ENCODE measurements at places on chromosomes 6 and 20.

DNA sequence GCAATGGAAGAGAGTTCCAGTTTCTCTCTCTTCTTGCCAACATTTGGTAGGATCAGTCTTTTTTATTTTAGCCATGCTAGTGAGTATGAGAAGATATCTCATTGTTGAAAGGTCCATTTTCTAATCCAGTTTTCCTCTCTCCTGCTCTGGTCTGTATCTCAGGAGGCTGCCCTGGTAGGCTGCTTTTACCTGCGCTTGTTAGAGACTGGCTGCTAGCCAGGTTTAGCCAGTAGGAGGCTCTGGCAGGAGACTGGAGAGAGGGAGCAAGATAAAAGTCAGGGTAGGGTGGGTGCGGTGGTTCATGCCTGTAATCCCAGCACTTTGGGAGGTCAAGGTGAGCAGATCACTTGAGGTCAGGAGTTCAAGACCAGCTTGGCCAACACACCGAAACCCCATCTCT is 68.6 kb upstream of the FOXP4 start:
- DNase-seq: no peak

DNA sequence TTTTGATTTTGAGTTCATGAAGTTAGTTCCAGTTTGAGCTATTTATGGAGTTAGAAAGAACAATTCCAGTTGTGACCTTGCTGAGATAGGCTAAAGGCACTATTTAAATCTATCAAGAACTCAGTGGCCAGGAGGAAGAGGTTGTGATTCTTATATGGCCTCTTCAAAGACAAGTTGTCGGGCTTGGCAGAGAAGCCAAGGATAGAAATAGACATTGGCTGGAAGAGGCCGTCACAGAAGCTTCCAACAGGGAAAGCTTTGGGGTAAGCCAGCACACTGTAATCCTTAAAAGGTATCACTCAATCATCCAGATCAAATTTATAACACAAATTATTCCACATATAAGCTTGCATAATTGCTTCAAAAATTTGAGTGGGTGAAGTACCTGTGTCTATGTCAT is 286.1 kb downstream of the SYNE1 start:
- DNase-seq: no peak

GRCh38 chr6:82086944-82087343 is 160.6 kb downstream of the IBTK start:
- DNase-seq: no peak

DNA sequence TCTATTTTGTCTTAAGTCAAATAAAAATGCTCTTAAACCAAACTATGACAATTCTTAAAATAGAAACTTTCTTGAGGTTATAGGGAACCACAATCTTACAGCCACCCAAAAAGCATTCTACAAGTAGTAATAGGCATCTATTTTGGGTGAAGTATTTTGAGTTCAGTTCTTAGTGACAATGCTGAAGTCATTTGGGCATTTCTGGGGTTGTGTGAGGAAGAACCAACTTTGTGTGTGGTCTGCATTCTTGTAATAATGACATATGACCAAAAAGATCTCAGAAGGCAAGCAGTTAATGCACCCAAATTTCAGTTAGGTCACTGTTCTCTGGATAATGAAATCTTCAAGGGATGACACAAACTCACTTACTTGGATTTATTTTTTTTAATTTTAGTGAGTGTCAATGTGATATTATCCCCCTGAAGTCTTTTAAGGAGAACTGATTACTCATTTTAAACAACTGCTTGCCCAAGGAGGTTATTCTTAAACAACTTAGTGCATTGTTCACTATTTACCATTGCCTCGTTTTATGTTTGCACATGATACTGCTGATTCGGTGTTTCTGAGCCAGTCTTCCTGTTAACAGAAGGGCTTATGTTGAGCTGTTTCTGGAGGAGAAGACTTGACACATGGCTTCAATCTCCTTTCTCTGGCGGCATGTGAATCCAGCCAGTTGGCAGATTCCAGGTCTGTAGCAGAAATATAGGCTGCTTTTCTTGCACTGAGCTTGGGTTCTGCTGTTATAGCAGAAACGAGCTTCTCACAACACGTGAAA is 618.9 kb downstream of the BCKDHB start:
- DNase-seq: no peak

DNA sequence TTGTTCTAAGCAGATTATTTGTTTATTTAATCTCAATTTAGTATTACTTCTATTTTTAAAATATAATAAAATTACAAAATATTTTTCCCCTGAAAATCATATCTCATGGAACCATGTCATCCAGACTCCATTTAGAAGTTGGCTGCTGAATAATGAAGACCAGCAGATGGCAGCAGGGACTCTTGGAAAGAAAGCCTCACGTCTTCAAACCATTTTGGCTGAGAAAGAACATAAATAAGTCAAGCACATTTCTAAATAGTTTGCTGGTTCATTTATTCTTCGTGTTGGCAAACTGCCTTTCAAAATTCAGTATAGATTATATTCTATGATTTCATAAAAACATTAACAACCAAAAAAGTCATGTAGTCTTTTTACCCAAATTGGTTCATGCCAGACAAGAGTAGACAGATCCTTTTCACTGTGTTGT is 71.7 kb downstream of the RCAN2 start:
- no peak for DNase-seq

- no peak for DNase-seq
These were observed 25.4 kb upstream of the CST3 start for GRCh38 chr20:23663180-23663579.

DNA sequence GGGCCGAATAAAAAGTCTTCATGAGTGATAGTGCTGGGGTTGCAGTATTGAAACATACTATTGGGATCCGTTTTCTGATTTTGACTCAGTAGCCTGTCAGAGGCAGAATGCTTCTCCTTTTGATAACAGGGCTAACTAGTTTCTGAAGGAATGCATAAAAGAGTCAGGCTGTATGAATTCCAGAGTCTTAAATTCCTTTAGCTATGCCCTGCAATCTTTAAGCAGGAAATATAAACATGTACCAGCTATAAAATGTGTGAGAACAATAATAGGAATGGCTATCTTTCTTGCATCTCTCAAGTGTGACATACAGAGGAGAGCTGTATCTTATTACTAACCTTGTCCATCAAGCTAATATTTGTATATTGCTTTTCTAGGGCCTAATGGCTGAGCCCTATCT is 917.1 kb downstream of the KIF16B start:
- DNase-seq: no peak

- DNase-seq: no peak
These were observed 11.0 kb downstream of the RIPOR2 start for GRCh38 chr6:24924580-24925356.

DNA sequence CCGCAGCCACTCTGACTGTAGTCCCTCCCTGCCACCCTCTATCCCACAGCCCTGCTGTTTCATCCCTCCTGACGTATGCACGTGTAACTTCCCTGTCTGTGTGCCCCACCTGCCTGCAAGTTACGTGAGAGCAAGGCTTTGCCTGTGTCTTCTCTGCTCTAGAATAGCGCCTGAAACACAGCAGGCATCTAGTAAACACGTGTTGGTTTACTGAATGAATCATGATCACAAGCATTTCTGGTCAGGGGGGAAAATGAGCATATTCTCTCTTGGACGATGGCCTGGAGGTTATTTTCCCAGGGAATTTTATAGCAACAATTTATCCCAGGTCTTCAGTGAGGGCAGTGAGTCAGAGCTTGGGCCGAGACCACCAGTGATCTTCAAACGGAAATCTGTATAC is 38.3 kb downstream of the PSMG4 start:
- DNase-seq: no peak

- no peak for DNase-seq
These were observed 52.1 kb downstream of the SOD2 start for GRCh38 chr6:159640722-159641482.

- no peak for DNase-seq
These were observed 290.0 kb downstream of the HAO1 start for GRCh38 chr20:7650086-7650879.

DNA sequence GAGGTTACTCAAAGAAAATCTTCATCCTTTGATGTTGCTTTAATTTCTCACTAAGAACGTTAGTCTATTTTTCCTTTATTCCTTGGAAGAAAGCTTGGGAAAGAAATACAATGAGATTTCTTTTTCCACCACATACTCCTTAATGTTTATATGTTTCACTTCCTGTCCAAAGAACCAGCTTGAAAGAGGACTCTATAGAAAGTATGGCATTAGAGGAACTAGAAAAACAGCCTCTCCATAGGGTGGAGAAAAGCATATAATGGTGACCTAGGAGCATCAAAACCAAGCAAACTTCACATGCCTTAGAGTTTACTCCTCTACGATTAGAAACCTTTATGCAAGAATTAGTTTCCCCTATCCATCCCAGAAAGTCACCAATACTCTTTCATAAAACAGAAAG is 131.1 kb downstream of the OPRM1 start:
- no peak for DNase-seq

DNA sequence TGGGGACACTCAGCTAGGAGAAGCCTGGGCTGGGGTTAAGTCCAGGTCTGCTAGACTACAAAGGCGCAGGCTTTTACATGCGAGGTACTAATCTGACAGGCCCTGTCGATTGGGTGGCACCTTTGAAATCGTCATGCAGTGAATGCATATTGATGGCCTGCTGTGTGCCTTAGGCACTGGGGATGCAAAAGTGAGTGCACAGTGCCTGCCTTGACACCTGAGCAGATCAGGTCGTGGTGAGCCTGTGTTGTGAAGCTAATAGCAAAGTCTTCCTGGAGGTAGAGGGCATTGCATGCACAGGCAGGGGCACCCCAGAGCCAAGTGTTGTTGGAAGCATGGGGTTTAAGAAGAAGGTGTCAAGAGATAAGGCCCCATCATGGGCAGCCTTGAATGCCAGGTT is 16.9 kb downstream of the LRRC1 start:
- no peak for DNase-seq

DNA sequence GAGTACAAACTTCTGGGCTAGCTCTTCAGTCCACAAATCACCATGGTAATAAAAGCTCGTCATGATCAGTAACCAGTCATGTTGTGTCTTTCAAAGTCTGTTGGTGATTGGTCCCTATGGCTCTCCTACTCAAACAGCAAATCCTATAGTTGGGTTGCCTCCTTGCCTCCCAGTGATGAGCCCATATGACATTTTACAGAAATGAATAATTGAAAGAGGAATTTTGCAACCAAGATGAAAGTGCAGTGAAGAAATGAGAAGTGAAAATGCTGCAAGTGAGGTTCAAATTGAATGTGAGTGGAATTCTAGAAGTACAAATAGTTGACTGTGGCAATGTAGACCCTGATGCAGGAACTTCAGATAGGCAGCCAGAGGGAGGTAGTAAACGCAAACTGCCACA is 5.1 kb upstream of the SIRPD start:
- no peak for DNase-seq

GRCh38 chr6:53159558-53159957 is 10.9 kb upstream of the GCM1 start:
- DNase-seq: no peak

DNA sequence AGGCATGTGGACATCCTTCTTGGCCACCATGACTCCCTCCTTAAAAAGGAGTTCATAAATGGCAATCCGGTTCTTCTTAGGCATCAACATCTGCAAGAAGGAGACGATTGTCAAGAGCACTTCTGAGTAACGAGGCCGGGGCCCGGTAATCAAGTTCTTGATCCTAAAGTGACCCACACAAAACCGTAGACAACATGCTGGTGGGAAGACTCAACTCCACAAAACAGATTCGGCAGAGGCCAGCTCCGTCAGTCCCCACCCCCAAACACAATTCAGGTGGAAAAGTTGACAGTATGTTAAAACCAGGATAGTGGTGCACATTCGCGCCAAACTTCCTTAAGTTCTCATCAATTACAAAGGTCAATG is 754 bp downstream of the RPS10 start:
- no peak for DNase-seq

DNA sequence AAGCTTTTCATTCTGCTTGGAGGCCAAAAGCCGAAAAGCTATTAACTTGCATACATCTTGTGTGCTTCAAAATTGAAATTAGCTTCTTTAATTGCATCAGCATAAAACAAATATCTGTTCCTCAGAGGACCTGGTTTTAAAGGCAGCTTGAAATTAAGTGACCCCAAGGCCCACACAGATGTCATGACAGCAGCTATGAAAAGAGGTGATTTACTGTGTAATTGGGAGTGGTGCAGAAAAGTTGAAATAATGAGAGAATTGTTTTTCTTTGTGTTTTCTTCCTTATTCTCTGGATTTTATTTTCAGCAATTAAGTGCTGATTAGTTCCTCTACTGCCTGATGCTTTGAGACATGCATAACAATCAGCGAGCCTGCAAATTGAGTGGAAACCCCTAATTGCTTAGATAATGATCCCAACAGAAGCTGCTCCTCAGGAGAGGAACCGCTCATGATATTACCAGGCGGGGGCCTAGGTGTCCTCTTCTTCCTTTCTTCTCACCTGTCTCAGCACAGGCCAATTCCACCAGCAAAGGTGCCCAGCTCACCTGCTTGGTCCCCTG is 34.1 kb upstream of the GGTLC1 start:
- DNase-seq: no peak

- DNase-seq: no peak
These were observed 3.5 kb downstream of the RNF8 start for GRCh38 chr6:37357288-37357687.

DNA sequence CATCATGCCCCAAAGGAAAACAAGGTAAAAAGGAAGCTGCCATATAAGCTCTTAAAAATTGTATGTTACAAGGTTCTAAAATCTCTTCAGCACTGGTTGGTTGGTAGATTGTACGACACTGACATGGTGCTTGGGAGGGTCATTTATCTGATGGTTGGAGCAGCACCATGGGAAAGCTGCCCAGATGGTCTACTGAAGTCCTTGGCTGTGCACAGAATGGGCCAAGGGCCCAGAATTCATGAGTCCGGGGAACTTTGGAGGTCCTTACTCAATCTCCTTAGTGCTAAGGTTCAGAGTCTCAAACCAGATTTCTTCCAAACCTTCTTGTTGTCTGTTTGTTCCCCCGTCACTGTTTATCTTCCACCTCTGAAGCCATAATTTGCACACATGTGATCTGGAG is 314.4 kb downstream of the ESR1 start:
- DNase-seq: no peak

DNA sequence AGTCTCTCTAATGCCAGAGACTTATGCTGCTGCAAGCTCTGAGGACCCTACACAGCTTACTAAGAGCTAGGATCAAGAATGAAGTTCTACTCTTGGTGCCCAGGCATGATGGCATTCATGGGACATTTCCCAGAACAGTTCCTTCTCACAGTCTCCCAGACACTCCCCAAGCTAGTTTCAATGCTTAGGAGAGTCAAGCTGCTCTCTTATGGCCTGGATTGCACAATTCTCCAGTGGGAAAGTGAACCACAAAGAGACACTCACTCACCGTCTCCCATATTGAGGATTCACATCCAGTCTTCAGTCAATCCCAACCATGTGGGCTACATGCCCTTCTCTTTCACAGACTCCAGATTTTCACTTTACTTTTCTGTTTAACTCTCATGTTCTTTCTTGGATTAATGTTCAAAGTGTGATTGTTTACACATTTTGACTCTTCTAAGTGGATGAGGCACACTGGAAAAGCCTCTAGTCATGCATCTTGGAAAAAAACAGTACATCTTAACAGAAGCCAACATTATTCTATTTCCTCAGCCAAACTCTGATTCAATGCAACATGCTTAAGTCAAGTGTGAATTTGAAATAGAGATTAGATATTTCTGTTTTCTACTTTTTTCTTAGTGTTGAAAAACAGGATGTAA is 447.8 kb upstream of the BTBD3 start:
- DNase-seq: no peak

- DNase-seq: no peak
These were observed 101.8 kb downstream of the TTLL2 start for GRCh38 chr6:167426651-167427050.

All from effector memory CD4-positive, alpha-beta T cell (primary cell).